SJSA1 (cell line): ENCODE measurements at places on chromosomes 1 and 21.
A peak's percentile ranks its signal among the peaks of the same experiment; 100 is the strongest.

DNA sequence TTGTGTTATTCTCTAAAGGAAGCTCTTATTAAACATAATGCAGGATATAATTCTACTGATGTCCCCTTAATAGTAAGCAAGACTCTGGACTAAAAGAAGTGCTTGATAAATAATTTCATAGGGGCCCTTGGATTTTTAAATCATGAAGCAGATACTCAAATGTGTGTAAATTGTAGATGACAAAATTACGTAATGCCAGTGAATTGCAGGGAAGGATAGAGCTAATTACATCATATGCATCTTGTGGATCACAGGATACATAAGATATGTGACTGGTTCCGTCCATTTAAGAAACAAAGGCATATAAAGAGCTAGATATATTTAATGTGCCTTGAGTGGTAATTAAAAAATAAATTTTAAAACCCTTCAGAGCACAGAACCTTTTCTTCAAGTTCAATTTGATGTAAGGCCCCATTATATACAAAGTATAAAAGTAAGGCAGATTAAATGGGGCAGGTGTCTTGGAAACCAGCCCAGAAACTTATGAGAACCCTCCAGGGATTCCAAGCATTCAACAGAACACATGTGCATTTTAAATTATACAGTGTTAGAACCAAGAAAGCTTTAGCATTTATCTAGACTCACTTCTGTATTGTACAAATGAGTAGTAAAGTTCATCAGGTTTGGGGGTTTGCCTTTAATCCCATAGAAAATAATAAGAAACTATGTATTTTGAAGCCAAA is 190.4 kb downstream of the NCAM2 start:
- H3K4me3 ChIP-seq, result no peak overlapping the region
- no peaks in the 10 kb centered on the region for H3K4me1 ChIP-seq
- H3K36me3 ChIP-seq, result no peaks in the 10 kb centered on the region
- no peaks in the 10 kb centered on the region for H3K27me3 ChIP-seq

- H3K4me3 ChIP-seq, result no peak overlapping the region
- no peaks in the 10 kb centered on the region for H3K36me3 ChIP-seq
- H3K27me3 ChIP-seq, result no peaks in the 10 kb centered on the region
- no peak for DNase-seq
- H3K4me1 ChIP-seq, result no peaks in the 10 kb centered on the region
These were observed 93.5 kb upstream of the NFIA start for GRCh38 chr1:60988891-60989290.

DNA sequence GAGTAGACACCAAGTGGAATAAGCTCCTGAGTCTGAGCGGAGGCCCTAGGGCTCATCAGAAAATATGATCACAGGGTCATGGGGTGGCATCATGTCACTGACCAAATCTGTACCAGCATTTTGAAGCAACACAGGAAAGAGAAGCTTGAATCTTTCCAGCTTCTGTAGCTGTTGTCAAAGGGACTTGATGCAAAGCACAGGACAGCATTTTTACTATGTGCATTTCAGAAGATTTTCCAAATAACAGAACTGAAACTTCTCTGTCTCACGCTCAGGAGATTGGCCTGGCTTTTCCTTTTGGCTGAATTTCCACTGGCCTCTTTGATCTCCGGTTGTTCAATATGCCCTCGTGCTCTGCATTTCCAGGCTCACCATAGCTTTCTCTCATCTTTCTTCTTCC is 127.2 kb upstream of the ATP1B1 start:
- DNase-seq, result no peak
- no peak overlapping the region for H3K4me3 ChIP-seq
- no peak overlapping the region for H3K27ac ChIP-seq
- 0 out of 2 replicates have a peak, but pooled peaks cover 3% of the 10 kb centered on the region for H3K27me3 ChIP-seq
- no peaks in the 10 kb centered on the region for H3K36me3 ChIP-seq
- no peaks in the 10 kb centered on the region for H3K4me1 ChIP-seq

DNA sequence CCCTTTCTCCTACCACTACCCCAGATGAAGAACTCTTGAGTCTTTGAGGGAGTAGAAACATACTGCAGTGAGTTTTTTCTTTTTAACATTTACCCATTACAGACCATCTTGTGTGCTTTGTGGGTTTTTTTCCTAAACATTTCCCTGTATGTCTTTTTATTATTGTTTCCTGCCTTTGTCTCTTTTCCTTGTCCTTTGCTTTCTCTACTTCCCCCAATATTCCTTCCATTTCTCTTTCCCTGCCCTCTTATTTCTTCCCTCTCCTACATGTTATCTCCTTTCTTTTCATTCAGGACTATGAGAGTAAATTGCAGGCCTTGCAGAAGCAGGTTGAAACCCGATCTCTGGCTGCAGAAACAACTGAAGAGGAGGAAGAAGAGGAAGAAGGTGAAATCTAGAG is 79.1 kb upstream of the PGD start:
- DNase-seq, result no peak
- no peaks in the 10 kb centered on the region for H3K27me3 ChIP-seq
- no peak overlapping the region for H3K27ac ChIP-seq

GRCh38 chr1:19366599-19367536 is 54.7 kb downstream of the SLC66A1 start:
- H3K27ac ChIP-seq, result no peak overlapping the region
- H3K27me3 ChIP-seq, result no peaks in the 10 kb centered on the region
- no peak for DNase-seq
- peaks cover 49% of the 10 kb centered on the region for H3K36me3 ChIP-seq

- H3K36me3 ChIP-seq, result no peaks in the 10 kb centered on the region
- H3K27me3 ChIP-seq, result no peaks in the 10 kb centered on the region
- H3K4me1 ChIP-seq, result no peaks in the 10 kb centered on the region
- no peak overlapping the region for H3K27ac ChIP-seq
These were observed 62.5 kb upstream of the DMRTB1 start for GRCh38 chr1:53396573-53397268.

GRCh38 chr1:163983097-163983496 is 575.9 kb upstream of the PBX1 start:
- no peak for DNase-seq
- no peak overlapping the region for H3K4me3 ChIP-seq
- H3K27ac ChIP-seq, result no peak overlapping the region
- no peaks in the 10 kb centered on the region for H3K27me3 ChIP-seq
- no peaks in the 10 kb centered on the region for H3K4me1 ChIP-seq
- no peaks in the 10 kb centered on the region for H3K36me3 ChIP-seq

GRCh38 chr1:185500001-185500626 is 183.1 kb upstream of the IVNS1ABP start:
- H3K4me1 ChIP-seq, result peaks cover 11% of the 10 kb centered on the region
- peak; percentile 53 for DNase-seq
- H3K27ac ChIP-seq, result no peak overlapping the region
- H3K27me3 ChIP-seq, result no peaks in the 10 kb centered on the region

- no peaks in the 10 kb centered on the region for H3K27me3 ChIP-seq
- H3K27ac ChIP-seq, result no peak overlapping the region
- H3K36me3 ChIP-seq, result peaks cover 50% of the 10 kb centered on the region
- DNase-seq, result no peak
These were observed 1.7 kb downstream of the DYNLT4 start for GRCh38 chr1:44805311-44806024.

GRCh38 chr1:9164532-9164900 is 35.6 kb upstream of the GPR157 start:
- no peak for DNase-seq
- no peak overlapping the region for H3K4me3 ChIP-seq
- H3K27ac ChIP-seq, result peak overlapping the region; percentile 77

GRCh38 chr1:160204526-160205241 is 500 bp upstream of the PEA15 start:
- peak overlapping the region; percentile 99 for H3K4me3 ChIP-seq
- H3K27me3 ChIP-seq, result no peaks in the 10 kb centered on the region
- H3K27ac ChIP-seq, result peak overlapping the region; percentile 99

GRCh38 chr1:199546323-199546722 is 481.2 kb upstream of the NR5A2 start:
- DNase-seq, result no peak
- no peak overlapping the region for H3K27ac ChIP-seq
- H3K4me1 ChIP-seq, result no peaks in the 10 kb centered on the region
- H3K36me3 ChIP-seq, result no peaks in the 10 kb centered on the region

- H3K4me1 ChIP-seq, result no peaks in the 10 kb centered on the region
- DNase-seq, result no peak
- no peaks in the 10 kb centered on the region for H3K36me3 ChIP-seq
- H3K27me3 ChIP-seq, result no peaks in the 10 kb centered on the region
- no peak overlapping the region for H3K4me3 ChIP-seq
These were observed 19.4 kb downstream of the TMEM81 start for GRCh38 chr1:205064741-205065316.

GRCh38 chr1:57124768-57125446 is 159.1 kb upstream of the C8B start:
- DNase-seq, result peak; percentile 33
- H3K4me1 ChIP-seq, result 0 out of 2 replicates have a peak, but pooled peaks cover 3% of the 10 kb centered on the region
- H3K27ac ChIP-seq, result no peak overlapping the region
- peaks cover 3% of the 10 kb centered on the region; the same call in 1 of the 2 replicates for H3K27me3 ChIP-seq
- H3K4me3 ChIP-seq, result no peak overlapping the region
- no peaks in the 10 kb centered on the region for H3K36me3 ChIP-seq
